Stimulated activated naive CD4-positive, alpha-beta T cell (primary cell): ENCODE measurements at places on chromosomes 2 and 18.

GRCh38 chr2:195407783-195408182, 249.2 kb upstream of the SLC39A10 start:
- DNase-seq: no peak

DNA sequence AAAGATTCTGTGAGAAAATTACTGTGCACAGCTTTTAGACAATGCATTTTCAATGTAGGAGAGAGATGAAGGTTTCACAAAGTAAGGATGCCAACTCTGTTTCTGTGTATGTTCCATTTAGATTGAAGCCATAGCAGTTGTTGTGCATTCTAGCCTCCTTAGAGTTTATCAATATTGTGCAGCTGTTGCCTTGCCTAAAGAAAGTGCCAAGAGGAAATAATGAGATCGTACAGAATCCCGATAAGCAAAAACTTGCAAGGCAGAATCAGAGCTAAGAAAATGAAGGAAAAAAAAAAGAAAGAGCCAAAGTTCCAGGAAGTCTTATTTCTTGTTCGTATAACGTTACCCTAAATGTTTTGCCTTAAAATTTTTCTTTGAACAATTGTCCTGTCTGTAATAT, 965.0 kb downstream of the DCDC2C start:
- DNase-seq: no peak

- DNase-seq: no peak
Observed at GRCh38 chr18:48938827-48939204, 11.9 kb downstream of the SMAD7 start.

- DNase-seq: no peak
Observed at GRCh38 chr18:57058734-57059133, 88.2 kb upstream of the BOD1L2 start.

DNA sequence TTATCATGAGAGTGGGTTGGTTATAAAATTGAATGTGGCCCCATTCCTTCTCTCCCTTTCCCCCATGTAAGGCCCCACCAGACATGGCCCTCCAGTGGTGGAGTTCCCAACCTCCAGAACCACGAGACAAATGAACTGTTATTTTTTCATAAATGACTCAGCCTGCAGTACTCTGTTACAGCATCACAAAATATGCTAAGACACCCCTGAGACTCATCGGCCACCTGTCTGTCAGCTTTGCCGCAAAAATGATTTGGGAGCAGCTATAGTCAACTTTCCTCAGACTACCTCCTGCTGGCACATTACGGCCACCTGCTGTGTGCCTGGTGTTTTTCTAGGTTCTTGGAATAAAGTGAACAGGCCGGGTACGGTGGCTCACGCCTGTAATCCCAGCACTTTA, 21.4 kb upstream of the C1QL2 start:
- no peak for DNase-seq

GRCh38 chr2:27832396-27832795, 57.8 kb downstream of the RBKS start:
- DNase-seq: no peak

- DNase-seq: no peak
Observed at GRCh38 chr2:136858656-136859055, 93.3 kb downstream of the THSD7B start.

DNA sequence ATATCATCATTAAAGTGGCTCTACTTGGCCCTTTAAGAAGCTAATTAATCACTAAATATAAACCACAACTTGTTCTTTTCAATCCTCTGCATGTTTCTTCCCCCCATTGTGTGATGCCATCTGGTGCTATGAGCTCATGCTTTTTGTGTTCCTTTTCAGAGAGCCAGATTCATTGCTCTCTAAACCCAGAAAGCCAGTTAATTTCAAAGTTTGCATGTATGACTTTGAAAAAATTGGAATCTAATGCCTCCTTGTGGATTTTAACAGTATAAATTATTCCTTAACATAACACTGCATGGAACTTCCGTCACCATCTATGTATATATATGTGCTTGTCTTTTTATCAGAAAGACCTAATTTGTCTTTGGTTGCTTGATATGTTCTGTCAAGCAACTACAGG, 31.1 kb downstream of the TMEM178A start:
- no peak for DNase-seq

- no peak for DNase-seq
Observed at GRCh38 chr2:56918790-56919189, 735.0 kb downstream of the CCDC85A start.

DNA sequence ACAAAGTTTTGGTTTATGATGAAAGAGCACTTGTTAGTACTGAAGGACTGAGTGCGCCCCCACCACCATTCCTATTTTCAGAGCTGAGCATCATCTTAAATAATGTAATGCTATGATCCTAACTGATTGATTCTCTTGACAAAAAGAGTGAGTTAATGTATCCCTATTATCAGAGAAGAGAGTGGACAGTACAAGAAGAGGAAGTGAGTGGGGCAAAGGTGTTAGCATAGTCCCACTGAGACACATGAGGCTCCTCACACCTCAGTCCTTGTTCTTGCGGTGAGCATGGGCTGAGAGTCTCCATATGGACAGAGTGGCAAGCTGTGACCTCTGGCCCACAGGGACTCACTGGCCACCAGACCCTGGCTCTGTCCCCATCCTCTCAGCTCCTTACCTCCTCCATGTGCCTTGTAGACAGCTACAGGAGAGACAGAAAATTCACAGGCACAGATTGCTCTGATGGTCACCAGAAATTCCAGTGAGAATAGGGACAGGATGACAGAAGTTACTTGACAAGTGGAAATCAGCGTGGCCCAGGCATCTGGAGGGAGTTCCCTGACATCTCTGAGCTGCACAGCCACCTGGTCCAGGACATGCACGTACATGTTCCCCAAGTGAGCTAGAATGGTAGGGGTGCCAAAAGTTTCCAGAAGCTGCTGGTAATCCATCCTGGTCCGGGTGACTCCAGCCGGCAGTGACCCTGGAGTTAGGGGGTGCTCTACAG, 32.6 kb downstream of the NAPG start:
- DNase-seq: no peak

GRCh38 chr18:1261054-1261453, 356.4 kb downstream of the ADCYAP1 start:
- no peak for DNase-seq

GRCh38 chr2:203835892-203836800, 31.4 kb upstream of the CTLA4 start:
- DNase-seq: no peak

GRCh38 chr2:233044974-233045605, 12.6 kb downstream of the NEU2 start:
- DNase-seq: no peak

GRCh38 chr2:6667326-6667725, 198.4 kb downstream of the CMPK2 start:
- DNase-seq: no peak

DNA sequence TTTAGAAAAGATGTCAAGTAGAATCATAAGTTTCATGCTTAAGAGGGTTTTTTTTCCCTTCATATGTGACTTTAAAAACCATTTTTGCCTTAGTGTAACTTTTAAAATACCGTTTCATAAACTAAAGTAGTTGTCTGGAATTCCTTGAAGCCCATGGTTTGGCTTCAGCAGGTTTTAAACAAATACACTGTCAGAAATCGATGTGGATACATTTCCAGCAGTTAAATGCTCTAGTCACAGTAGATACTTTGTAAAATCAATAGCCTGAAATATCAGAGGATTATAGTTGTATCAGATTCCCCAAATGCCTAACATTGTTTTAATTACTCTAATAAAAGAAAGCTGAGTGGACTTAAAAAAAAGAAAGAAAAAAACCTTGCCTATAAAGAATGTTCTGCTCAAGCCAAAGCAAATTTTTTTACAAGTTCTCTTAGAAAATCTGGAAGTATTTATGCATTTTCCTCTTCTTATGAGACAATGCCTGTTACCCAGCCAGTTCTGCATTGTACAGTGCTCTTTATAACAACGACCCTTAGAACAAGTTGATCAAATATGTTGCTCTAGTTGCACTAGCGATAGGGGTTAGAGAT, 260.5 kb downstream of the LTBP1 start:
- no peak for DNase-seq

GRCh38 chr18:56315363-56315762, 323.0 kb downstream of the TXNL1 start:
- DNase-seq: no peak

DNA sequence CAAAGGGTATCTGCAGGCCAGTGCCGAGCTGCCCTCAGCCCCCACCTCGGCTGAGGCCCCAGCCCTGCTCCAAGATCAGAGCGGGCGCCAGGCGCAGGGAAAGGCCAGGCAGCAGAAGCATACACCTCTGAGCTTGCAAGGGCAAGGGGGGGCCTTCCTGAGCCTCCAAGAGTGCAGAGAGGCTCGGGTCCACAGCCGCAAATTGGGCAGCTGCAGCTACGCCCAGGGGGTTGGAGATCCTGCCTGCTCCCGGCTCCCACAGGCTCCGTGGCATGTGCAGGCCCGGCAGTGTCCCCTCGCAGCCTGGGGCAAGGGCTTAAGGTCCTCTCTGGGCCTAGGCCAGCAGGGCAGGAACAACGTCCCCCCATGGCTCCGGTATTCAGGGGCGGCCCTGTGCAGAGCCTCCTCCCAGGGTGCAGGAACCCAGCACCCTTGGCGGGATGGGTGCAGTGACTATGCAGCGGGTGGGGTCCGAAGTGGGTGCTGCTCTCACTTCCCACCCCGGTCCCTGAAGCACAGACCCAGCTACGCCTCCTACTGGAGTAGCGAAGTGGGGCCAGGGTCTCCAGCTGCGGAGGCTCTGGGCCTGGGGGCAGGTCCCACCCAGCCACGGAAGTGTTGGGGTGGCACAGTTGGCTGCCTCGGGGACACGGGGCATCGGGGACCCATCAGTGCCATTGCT, 120.2 kb upstream of the TMEFF2 start:
- no peak for DNase-seq

DNA sequence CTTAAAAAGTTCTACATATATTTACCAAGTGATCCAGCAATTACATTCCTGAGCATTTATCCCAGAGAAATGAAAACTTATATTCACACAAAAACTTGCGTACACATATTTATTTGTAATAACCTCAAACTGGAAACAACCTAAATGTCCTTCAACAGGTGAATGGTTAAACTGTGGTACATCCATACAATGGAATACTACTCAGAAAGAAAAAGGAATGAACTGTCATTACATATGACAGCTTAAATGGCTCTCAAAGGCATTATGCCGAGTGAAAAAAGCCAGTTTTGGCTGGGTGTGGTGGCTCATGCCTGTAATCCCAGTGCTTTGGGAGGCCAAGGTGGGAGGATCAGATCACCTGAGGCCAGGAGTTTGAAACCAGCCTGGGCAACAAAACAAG, 79.1 kb upstream of the DYNC1I2 start:
- no peak for DNase-seq

GRCh38 chr18:76707534-76707933, 114.8 kb upstream of the ZNF236 start:
- DNase-seq: no peak

DNA sequence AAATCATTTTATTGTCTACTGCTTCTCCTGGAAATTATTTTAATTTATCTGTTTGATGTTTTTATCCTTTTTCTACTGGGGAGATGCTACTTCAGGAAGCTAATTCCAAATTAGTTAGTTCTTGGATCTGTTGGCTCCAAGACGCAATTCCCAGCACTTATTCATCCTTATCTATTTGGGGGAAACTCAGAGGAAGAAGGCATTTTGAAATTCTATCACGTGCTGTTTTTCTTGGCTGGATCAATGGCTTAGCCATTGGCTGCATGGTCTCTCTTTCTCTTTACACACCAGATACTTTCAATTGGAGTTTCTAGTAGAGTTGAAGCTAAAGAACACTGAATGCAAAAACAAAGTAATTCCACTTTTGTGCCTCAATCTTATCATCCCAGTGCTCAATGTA, 98.3 kb downstream of the RAPGEF4 start:
- DNase-seq: no peak

GRCh38 chr2:9405636-9406035, 17.7 kb downstream of the ITGB1BP1 start:
- DNase-seq: no peak

DNA sequence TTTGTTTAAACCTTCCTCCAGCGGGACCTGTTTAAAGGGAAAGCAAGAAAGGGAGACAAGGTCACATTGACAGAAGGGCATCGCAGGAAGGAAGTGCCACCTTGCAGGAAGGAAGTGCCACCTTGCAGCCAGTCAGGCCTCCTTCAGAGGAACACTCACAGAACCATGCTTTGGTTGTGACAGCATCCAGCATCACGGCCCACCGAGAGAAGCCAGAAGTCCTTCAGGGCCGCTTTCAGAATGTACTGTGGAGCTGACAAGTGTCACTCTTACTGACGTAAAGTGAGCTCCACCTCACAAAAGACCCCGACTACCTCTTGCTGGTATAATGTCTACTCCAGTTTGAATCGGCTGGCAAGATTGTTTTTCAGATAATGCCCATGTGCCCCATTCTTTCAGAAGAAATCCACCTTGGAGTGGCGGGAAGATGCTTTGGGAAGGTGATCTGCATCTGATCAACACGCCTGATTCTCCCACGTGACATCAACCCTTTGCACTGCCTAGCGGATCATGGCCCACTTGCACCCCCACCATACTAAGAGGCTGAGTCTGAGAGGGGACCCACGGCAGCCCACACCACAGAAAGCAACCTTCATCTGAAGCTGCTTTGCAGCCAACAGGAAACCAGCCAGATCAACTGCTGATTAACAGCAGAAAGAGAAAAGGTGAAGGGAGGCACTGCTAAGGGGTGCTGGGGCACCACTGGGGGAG, 99.8 kb downstream of the UXS1 start:
- peak; percentile 75 for DNase-seq

DNA sequence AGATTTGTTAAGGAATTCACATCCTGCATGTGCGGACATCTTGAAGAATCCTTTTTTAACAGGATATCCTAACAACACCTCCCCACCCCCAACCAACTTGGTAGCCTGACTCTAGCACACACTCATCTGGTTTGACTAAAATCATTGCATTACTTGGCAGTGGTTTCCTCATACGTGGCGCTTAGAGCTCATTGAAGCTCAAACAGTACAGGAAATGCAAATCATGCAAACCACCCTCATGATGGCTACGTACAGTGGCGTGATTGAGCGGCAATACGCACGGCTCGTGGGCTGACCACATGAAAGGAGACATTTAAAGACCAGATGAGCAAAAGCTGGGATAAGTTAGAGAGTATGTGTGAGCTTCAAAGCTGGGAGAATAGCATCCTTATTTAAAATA, 336.2 kb downstream of the ZEB2 start:
- DNase-seq: peak; percentile 48

- no peak for DNase-seq
Observed at GRCh38 chr2:20618886-20619521, 31.9 kb downstream of the HS1BP3 start.

DNA sequence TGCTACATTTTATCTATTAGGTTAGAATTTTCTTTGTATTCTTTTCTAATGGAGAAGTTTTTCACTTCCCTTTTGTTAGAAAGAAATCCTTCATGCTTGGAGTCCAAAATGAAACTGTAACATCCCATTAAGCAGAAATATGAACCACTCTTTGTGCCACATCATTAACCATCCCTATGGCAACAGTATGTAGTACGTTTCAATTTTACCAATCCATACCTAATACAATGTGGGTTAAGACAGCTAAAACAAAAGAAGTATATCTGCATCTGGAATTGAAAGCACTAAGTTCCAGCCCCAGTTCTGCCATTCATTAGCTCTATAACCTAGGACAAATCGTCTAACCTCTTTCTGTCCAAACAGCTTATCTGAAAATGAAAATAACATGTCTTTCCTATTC, 409.2 kb upstream of the SPHKAP start:
- no peak for DNase-seq
